ENCODE measurements at places on chromosomes 7 and 10.

GRCh38 chr10:127973791-127974311 lies 66.9 kb downstream of the PTPRE start:
- no peak for DNase-seq

- DNase-seq: peak; percentile 80
Measured at GRCh38 chr7:77455321-77455720, 39.2 kb upstream of the GSAP start.

DNA sequence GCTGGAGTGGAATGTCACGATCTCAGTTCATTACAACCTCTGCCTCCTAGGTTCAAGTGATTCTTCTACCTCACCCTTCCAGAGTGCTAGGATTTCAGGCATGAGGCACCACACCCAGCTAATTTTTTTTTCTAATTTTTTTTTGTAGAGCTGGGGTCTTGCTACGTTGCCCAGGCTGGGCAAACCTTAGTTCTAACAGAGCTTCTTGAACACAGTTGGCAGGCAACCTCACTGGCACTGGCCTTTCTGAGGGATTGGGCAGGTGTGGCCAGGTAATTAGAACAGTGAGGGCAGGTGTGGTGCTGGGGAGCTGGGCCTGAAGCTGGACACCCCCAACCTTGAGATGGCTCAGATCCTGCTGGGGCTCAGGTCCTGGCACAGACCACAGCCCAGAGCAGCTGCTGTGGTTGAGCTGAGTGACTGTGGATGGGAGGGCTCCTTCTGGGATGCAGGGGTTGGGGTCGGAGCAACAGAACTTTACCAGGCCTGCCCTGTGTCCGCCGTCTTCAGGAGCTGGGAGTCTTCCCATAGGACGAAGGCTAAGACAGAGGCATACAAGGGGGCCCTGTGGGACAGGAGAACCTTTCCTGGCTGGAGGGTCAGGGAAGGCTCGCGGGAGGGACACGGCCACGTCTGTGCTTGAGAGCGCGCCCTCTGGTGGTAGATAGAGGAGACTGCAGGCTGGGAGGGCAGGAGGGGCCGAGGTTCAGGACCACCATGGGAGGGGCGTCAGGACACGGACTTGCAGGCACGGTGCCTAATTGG lies 48.2 kb downstream of the COL26A1 start:
- peak; percentile 74 for DNase-seq

DNA sequence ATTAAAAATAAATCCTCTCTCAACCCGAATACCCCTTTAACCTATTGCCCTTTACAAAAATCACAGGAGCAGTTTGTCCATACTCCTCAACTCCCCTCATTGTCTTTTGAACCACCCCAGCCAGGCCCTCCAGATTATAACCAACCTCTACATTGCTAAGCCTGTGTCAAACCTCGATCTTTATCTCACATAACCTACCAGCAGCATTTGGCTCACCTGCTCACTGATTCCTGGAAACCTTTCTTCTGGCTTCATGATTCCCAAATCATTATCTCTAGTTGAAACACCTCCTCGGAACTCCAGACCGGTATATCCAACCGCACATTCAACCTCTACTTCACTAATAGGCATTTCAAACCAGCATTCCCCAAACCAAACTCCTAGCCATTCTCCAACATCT lies 11.8 kb downstream of the SEC61G start:
- DNase-seq: no peak

- DNase-seq: peak; percentile 57
Measured at GRCh38 chr10:34813626-34814222, 1.4 kb downstream of the PARD3 start.

DNA sequence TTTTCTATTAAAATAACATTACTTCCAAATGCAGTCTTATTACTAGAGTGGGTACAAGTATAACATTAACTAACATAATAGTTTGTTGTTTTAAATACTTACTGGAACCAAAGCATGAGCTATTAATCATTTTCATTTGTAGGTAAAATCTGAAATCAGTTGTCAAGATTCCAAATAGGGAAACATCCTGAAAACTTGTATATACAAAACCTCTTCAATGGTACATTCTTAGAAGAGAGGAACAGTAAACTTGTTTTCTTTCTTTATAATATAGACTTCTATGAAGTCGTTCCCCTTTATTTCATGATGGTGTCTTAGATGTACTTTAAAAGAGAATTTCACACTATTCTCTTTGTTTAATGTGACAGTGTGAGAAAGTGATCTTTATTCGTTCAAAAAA lies 85.9 kb downstream of the VTI1A start:
- no peak for DNase-seq

GRCh38 chr7:85593355-85593754 lies 406.5 kb upstream of the SEMA3D start:
- no peak for DNase-seq

DNA sequence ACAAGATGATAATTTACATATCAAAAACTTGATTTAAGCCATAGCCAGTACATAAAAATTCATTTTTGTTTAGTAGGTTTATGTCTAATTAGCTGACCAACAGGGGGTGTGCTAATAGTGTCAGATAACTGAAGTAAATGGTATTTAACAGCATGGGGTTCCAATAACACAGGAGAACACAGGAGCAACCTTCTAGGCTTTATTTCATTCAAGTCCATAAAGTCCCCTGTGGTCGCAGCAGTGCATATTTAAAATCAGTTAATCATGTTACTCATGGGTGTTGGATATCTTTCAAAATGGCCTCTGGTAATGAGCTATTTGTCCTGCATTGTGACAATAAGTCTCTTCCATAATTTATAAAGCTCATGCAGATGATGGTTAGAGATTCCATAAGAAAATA lies 238.6 kb downstream of the CNTNAP2 start:
- no peak for DNase-seq

Data from tongue (tissue), 3 donors.